Neural crest cell (in vitro differentiated cells): ENCODE measurements at places on chromosomes 11 and 22.
A peak's percentile ranks its signal among the peaks of the same experiment; 100 is the strongest.

DNA sequence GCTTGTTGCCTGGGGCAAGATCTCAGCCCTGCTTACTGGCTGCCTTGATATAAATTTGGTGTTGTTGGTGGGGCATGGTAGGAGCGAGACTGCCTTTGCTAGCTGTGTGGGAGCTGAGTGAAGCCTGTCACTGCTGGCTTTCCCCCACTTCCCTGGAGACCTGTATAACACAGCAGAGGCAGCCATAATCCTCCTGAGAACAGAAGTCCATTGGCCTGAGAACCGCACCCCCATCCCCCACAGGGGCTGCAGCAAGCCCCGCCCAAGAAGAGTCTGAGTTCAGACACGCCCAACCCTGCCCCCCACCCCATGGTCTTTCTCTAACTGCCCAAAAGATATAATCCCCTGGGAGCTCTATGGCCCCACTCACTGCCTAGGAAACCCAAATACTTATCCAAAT lies 39.2 kb upstream of the ARHGAP42 start:
- H3K4me1 ChIP-seq = peaks cover 17% of the 10 kb centered on the region
- no peak overlapping the region for H3K27ac ChIP-seq
- no peak overlapping the region for H3K4me3 ChIP-seq
- no peaks in the 10 kb centered on the region for H3K27me3 ChIP-seq

DNA sequence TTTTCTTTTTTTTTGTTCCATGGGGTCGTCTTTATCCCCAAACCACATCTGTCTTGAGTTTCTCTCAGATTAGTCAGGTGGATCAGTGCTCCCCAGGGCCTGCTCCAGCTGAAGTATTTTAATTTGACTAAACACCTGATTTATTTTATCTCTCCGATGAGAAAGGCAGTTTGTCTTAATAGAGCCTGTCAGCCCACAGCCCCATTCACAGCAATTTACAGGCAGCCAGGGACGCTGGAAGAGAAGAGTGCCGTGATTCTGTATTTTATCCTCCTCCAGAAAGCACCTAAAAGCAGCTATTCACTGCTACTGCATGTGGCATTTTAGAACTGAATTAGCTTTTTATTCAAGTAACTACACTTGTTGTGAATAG lies 164.5 kb downstream of the SOX6 start:
- H3K4me3 ChIP-seq = peak overlapping the region; percentile 78
- no peaks in the 10 kb centered on the region for H3K27me3 ChIP-seq
- no peak for DNase-seq
- peaks cover 55% of the 10 kb centered on the region for H3K4me1 ChIP-seq
- no peaks in the 10 kb centered on the region for H3K36me3 ChIP-seq

DNA sequence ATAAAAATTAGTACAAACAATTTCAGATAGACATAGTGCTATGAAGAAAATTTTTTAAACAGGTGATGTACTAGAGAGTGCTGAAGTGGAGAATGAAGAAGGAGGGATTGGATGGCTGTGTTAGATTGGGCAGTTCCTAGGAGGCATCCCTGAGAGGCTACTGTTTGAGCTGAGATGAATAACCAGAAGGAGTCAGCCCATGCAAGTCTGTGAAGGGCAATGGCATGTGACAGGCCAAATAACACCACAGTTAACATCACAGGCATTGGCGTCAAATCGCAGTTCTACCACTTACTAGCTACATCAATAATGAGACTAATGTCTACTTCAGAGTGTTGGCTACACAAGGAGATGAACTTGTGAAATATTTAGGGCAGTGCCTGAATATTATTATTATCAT lies 35.4 kb downstream of the HORMAD2 start:
- no peaks in the 10 kb centered on the region for H3K4me1 ChIP-seq
- no peaks in the 10 kb centered on the region for H3K36me3 ChIP-seq
- H3K4me3 ChIP-seq = no peak overlapping the region
- DNase-seq = no peak

DNA sequence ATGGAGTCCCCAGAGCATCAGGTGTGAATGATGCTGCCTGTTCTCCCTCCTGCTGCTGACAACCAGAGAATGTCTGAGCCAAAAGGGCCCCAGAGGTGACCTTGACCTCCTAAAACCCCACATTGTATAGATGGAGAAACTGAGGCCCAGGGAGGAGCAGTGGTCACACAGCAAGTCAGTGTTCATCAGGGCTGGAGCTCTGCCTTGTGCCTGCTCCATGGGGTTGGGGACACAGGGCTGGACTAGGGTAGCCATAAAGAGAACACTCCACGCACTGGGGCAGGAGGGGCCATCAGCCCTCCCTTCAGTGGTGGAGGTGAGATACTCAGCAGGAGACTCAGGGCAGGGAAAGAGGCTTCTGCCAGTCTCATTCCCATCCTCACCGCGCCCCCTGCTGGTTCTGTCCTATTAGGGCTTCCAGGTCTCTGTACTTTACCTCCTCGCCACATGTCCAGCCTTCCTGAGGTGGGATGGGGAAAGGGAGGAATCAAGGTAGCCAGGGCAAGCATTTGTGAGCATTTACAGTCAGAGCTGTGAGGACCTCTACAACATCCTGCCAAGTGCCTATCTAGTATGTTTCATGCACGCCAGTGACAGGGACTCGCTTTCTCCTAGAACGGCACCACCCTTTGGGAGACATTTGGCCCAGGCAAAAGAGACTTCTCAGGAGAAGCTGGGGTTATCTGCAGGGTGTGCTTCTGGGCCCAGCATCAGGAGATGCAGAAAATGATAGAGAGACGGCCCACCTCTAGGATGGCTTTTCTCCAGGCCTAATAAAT lies 43.2 kb downstream of the NEU3 start:
- H3K27ac ChIP-seq = peak overlapping the region; percentile 64
- no peak overlapping the region for H3K4me3 ChIP-seq

DNA sequence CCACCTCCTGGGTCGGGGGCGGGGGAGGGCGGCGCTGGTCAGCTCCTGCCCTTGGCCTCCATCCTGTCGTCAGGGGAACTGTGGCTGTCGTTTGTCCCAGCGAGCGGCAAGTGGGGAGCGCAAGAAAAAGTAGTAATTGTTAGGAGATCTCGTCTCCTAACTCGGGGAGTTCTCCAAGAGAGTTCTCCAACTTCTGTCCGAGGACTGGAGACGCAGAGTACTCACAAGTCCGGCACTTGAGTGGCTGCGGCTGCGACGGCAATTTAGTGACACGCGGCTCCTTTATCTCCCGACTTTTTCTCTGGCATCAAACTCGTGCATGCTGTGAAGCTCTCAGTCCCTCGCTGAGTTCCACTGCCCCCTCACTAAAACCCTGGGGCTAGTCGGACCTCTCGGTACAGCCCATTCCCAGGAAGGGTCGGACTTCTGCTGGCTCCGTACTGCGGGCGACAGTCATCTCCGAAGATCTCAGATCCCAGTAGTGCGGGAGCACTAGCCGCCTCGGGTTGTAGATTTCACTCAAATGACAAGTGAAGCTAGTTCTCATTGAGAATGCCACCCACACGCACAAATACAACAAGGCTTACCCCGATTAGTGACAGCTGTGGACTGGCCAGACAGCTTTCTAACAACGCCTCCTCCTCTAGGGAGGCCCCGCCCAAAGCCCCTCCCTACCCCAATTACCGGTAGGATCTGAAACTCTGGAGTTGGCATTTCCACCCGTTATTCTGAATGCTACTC lies at the start of gene PGR:
Gene PGR, minus strand, starts transcription at position 611 of the 741 bp plus-strand sequence. CDS start 743 bp downstream, outside the sequence.
- H3K4me3 ChIP-seq = peak within 1 kb of the TSS; percentile 81
- peaks cover 93% of the 10 kb centered on the region for H3K27me3 ChIP-seq
- H3K4me1 ChIP-seq = peaks cover 11% of the 10 kb centered on the region
- peak; percentile 1 for DNase-seq

GRCh38 chr11:89608234-89608966 lies 101.7 kb upstream of the TRIM77 start:
- no peaks in the 10 kb centered on the region for H3K4me1 ChIP-seq
- H3K27me3 ChIP-seq = no peaks in the 10 kb centered on the region
- H3K36me3 ChIP-seq = no peaks in the 10 kb centered on the region
- no peak for DNase-seq
- no peak overlapping the region for H3K4me3 ChIP-seq

- DNase-seq = no peak
These were observed 12.7 kb upstream of the KAT5 start for GRCh38 chr11:65699306-65699705.

- no peak for DNase-seq
- no peaks in the 10 kb centered on the region for H3K4me1 ChIP-seq
- H3K36me3 ChIP-seq = no peaks in the 10 kb centered on the region
- no peak overlapping the region for H3K4me3 ChIP-seq
- H3K27ac ChIP-seq = no peak overlapping the region
These were observed 223.7 kb downstream of the DSCAML1 start for GRCh38 chr11:117573326-117573725.

GRCh38 chr11:77690649-77691048 lies 53.1 kb upstream of the CLNS1A start:
- no peak for DNase-seq
- H3K36me3 ChIP-seq = peaks cover 13% of the 10 kb centered on the region
- H3K27me3 ChIP-seq = no peaks in the 10 kb centered on the region
- no peak overlapping the region for H3K4me3 ChIP-seq

GRCh38 chr22:50303848-50304527 lies 3.5 kb downstream of the PLXNB2 start:
- peak overlapping the region; percentile 74 for H3K4me3 ChIP-seq
- H3K27me3 ChIP-seq = peaks cover 3% of the 10 kb centered on the region
- no peak overlapping the region for H3K27ac ChIP-seq
- DNase-seq = no peak
- H3K36me3 ChIP-seq = no peaks in the 10 kb centered on the region

- no peak overlapping the region for H3K27ac ChIP-seq
- no peak for DNase-seq
These were observed 26.2 kb downstream of the TSPAN32 start for GRCh38 chr11:2328021-2328420.

DNA sequence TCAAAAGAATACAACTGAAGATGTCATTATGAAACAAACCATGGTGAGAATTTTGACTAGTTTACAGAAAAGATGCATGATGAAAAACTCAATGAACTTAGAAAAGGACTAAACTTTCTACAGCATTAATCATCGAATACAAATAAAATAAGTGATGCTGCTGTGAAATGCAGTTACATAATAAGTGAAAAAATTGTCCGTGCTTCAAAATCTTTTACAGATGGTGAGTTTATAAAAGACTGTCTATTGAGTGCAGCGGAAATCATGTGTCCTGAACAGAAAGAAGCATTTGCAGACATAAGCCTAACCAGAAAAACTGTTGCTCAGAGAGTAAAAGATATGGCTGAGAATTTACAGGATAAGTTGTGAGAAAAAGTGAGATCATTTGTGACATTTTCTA lies 33.8 kb downstream of the NEAT1 start:
- no peak overlapping the region for H3K27ac ChIP-seq
- H3K36me3 ChIP-seq = no peaks in the 10 kb centered on the region
- no peak overlapping the region for H3K4me3 ChIP-seq
- H3K27me3 ChIP-seq = no peaks in the 10 kb centered on the region
- H3K4me1 ChIP-seq = peaks cover 31% of the 10 kb centered on the region

GRCh38 chr11:120563703-120564572 lies 52.4 kb downstream of the GRIK4 start:
- no peaks in the 10 kb centered on the region for H3K36me3 ChIP-seq
- peak overlapping the region; percentile 62 for H3K4me3 ChIP-seq
- H3K4me1 ChIP-seq = peaks cover 36% of the 10 kb centered on the region
- H3K27me3 ChIP-seq = peaks cover 27% of the 10 kb centered on the region
- peak overlapping the region; percentile 75 for H3K27ac ChIP-seq
- DNase-seq = peak; percentile 63

DNA sequence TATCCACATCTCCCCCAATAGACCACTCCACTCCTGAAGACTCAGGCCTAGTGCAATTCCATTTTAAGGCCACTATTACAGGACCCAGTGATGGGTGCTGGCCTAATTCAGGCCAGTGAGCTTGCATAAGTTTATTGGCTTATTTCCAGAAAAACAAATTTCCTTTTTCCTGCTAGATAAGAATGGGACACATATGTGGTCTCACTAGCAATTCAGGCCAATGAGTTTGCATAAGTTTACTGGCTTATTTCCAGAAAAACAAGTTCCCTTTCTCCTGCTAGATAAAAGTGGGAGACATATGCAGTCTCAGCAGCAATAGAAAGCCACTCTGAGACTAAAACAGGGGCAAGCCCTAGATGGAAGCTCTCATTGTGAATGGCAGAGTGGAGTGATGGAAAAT lies 22.4 kb downstream of the ADM start:
- H3K36me3 ChIP-seq = no peaks in the 10 kb centered on the region
- no peak for DNase-seq
- H3K27ac ChIP-seq = no peak overlapping the region
- H3K4me1 ChIP-seq = peaks cover 19% of the 10 kb centered on the region
- H3K4me3 ChIP-seq = no peak overlapping the region

GRCh38 chr11:17744151-17744940 lies 9.8 kb downstream of the KCNC1 start:
- H3K27ac ChIP-seq = no peak overlapping the region
- peaks cover 16% of the 10 kb centered on the region for H3K4me1 ChIP-seq
- H3K4me3 ChIP-seq = peak overlapping the region; percentile 13
- H3K36me3 ChIP-seq = no peaks in the 10 kb centered on the region
- no peaks in the 10 kb centered on the region for H3K27me3 ChIP-seq

DNA sequence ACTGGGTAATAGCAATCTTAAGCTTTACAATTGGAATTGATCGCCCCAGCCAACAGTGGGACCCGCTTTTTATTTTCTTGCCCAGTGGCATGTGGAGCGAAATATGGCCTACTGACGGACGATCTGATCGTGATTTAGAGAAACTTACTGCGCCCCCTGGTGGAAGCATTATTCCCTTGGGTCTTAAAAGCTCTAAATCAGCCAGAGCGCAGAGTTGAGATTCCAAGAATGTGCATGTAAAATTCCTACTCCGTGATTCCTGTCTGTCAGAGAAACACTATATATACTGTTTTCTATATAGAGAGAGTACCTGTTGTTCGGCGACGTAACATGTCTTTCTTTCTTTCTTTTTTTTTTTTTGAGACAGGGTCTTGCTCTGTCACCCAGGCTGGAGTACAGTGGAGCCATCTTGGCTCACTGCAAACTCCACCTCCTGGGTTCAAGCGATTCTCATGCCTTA lies 3.7 kb upstream of the DPF2 start:
- no peak overlapping the region for H3K27ac ChIP-seq
- peak; percentile 93 for DNase-seq
- H3K27me3 ChIP-seq = no peaks in the 10 kb centered on the region
- H3K4me3 ChIP-seq = peak overlapping the region; percentile 65
- H3K36me3 ChIP-seq = no peaks in the 10 kb centered on the region
- peaks cover 18% of the 10 kb centered on the region for H3K4me1 ChIP-seq

- no peak overlapping the region for H3K27ac ChIP-seq
- no peak overlapping the region for H3K4me3 ChIP-seq
- no peaks in the 10 kb centered on the region for H3K4me1 ChIP-seq
- H3K36me3 ChIP-seq = peaks cover 13% of the 10 kb centered on the region
- no peaks in the 10 kb centered on the region for H3K27me3 ChIP-seq
- no peak for DNase-seq
These were observed 35.7 kb downstream of the TBCEL start for GRCh38 chr11:121059605-121060004.

DNA sequence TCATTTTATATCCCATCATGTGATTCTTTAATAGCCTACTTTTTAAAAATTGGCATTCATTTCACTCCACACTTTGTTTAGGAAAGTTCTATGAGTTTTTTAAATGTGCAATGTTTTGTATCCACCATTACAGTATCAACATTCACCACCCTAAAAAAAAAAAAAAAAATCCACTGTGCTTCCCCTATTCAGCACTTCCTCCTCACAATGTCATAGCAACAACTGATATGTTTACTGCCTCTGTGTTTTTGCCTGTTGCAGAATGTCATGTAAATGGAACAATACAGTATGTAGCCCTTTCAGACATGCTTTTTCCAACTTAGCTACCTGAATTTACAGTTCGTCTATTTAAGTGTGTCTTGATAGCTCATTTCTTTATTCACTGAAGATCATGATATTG lies 754.2 kb downstream of the FAM181B start:
- H3K27ac ChIP-seq = no peak overlapping the region
- H3K27me3 ChIP-seq = no peaks in the 10 kb centered on the region
- H3K4me3 ChIP-seq = no peak overlapping the region

- DNase-seq = no peak
- no peaks in the 10 kb centered on the region for H3K4me1 ChIP-seq
- H3K27ac ChIP-seq = no peak overlapping the region
- peaks cover 17% of the 10 kb centered on the region for H3K27me3 ChIP-seq
- no peak overlapping the region for H3K4me3 ChIP-seq
- H3K36me3 ChIP-seq = no peaks in the 10 kb centered on the region
These were observed 8.9 kb downstream of the SCGB1A1 start for GRCh38 chr11:62427630-62428233.
